ENCODE measurements at places on chromosomes 11 and 22. TPM values are rescaled to one million over a fixed set of nuclear protein-coding genes. Genes with fewer than 3 reads are reported as not detected.

- no peaks in the 10 kb centered on the region for H3K27me3 ChIP-seq
- H3K27ac ChIP-seq = no peak overlapping the region
- no peak for DNase-seq
Observed at GRCh38 chr11:121895919-121896318, 220.1 kb downstream of the BLID start.

- DNase-seq = peak; percentile 26
- no peak overlapping the region for H3K27ac ChIP-seq
- H3K4me3 ChIP-seq = no peak overlapping the region
- no peaks in the 10 kb centered on the region for H3K27me3 ChIP-seq
- H3K36me3 ChIP-seq = no peaks in the 10 kb centered on the region
Observed at GRCh38 chr11:66853242-66854229, 3.3 kb upstream of the LRFN4 start.

GRCh38 chr11:1880746-1881441 is 10.8 kb downstream of the PRR33 start:
- no peaks in the 10 kb centered on the region for H3K4me1 ChIP-seq
- DNase-seq = no peak
- H3K27ac ChIP-seq = no peak overlapping the region
- no peaks in the 10 kb centered on the region for H3K27me3 ChIP-seq

GRCh38 chr11:2209900-2210321 is 38.3 kb upstream of the TH start:
- H3K36me3 ChIP-seq = no peaks in the 10 kb centered on the region
- no peak overlapping the region for H3K4me3 ChIP-seq
- no peaks in the 10 kb centered on the region for H3K27me3 ChIP-seq
- DNase-seq = peak; percentile 44
- peaks cover 10% of the 10 kb centered on the region for H3K4me1 ChIP-seq

- H3K36me3 ChIP-seq = no peaks in the 10 kb centered on the region
- no peak overlapping the region for H3K4me3 ChIP-seq
- H3K4me1 ChIP-seq = no peaks in the 10 kb centered on the region
- H3K27me3 ChIP-seq = no peaks in the 10 kb centered on the region
- no peak overlapping the region for H3K27ac ChIP-seq
- no peak for DNase-seq
Observed at GRCh38 chr11:68369756-68370155, 57.4 kb downstream of the LRP5 start.

GRCh38 chr11:19087658-19088057 is 27.1 kb upstream of the MRGPRX2 start:
- no peak for DNase-seq
- H3K27ac ChIP-seq = no peak overlapping the region

- H3K4me3 ChIP-seq = no peak overlapping the region
- H3K27me3 ChIP-seq = no peaks in the 10 kb centered on the region
Observed at GRCh38 chr11:132137981-132138313, 767.5 kb downstream of the NTM start.

DNA sequence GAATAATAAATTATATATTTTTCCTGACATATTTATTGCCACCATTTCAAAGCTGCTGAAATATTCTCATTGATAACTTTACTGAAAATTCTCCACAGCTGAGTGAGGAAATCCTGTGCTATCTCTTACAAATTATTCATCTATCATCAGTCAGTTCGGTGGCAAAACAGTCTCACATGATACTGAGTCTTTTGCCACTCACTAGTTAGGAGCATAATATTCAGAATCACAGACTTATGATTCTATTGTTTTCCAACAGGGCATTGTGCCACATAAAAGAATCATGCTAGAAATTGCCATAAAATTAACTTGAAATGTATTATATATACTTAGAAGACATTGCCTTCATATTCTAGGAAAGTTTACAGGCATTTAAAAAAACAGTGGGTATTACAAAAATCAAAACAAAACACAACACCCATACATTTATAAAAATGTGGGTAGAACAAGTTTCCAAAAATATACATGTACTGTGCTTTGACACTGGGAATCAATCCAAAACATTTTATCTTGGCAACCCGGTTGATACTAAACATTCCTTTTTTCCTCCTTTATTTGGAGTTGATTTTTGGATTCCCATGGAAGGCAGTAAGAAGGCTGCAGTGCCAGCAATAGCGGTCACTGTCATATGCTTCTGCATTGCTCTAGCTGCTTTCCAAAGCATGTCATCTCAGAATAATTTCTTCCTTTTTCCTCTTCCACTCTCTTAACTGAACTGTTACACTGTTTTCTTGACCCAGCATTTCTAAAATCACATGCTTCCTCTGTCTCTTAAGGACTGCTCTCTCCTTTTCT is 42.5 kb downstream of the ATG16L2 start:
- H3K4me3 ChIP-seq = no peak overlapping the region
- no peaks in the 10 kb centered on the region for H3K36me3 ChIP-seq
- DNase-seq = no peak
- H3K4me1 ChIP-seq = no peaks in the 10 kb centered on the region
- no peaks in the 10 kb centered on the region for H3K27me3 ChIP-seq

DNA sequence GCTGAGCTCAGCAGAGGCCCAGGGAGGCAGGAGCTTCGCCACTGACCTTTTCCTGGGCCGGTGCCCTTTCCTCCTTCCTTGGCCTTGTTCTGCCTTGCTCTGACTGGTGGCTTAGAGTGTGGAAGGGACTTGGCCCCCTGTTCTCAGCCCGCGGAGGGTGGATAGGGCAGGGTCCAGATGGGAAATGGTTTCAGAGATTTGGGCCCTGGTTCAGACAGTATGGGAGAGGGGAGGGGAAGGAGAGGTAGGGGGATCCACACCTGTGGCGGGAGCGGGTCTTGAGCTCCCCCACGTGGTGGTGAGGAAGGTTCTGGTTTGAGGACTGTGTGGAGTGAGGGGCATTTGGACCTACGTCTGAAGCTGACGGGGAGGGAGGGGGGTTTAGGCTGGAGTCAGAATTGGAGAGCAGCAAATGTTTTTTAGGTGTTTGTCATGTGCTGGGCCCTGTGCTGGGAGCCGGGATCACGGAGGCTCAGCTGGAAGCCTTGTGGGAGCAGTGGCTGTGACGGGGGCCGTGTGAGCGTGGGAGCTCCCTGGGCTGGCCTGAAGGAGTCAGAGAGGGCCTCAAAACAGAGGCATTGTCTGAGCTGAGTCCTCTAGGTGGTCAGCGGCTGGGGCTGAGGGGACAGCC is 27.2 kb downstream of the SHANK3 start:
- no peak overlapping the region for H3K4me3 ChIP-seq
- H3K27ac ChIP-seq = no peak overlapping the region
- no peaks in the 10 kb centered on the region for H3K36me3 ChIP-seq
- peaks cover 3% of the 10 kb centered on the region for H3K4me1 ChIP-seq

The OR10G4 gene
- 0.09 TPM for total RNA-seq

DNA sequence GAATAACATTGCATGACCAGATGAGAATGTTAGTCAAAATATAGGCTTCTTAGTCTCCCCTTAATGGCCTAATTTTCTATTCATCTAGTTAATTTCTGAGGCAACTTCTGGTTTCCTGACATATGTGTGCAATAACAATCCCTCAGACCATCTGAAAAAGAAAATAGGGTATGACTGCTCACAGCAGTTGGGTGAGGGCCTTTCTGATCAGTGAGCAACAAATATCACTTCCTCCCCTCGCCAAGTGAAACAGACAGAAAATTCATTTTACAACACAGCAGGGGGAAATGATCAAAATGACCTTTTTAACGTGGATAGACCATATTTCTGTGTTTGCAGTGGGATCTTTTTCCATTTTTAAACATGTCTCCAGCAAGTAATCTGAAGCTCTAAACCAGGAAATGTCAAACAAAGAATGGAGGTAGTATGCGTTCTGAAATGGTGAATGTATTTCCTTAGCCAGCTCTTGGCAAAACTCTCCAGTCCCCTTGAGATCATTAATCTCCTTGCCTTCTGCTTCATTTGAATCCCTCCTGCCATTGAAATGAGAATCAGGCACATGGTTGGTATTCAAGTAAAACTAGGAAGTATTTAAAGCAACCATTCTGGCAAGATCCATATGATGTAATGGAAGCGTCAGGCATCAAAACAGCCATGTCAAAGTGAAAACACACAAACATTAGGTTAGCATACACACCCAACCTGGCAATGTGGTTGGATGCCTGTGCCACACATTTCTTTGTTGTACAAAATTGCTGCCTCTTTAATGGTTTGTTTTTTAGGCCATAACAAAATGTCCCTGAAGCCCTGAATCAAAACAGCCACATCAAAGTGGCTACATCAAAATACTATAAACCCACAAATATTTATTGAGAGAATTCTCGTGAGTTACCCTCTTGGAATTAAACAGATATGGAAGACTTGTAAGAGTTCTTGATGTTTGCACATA is 100.1 kb downstream of the SLC1A2 start:
- no peak overlapping the region for H3K4me3 ChIP-seq
- peak overlapping the region; percentile 7 for H3K27ac ChIP-seq
- H3K27me3 ChIP-seq = no peaks in the 10 kb centered on the region
- DNase-seq = no peak
- H3K36me3 ChIP-seq = no peaks in the 10 kb centered on the region

- no peaks in the 10 kb centered on the region for H3K4me1 ChIP-seq
- H3K36me3 ChIP-seq = no peaks in the 10 kb centered on the region
- no peaks in the 10 kb centered on the region for H3K27me3 ChIP-seq
Observed at GRCh38 chr22:41939981-41940831, 6.7 kb downstream of the CENPM start.

GRCh38 chr22:50015451-50016307 is 3.1 kb upstream of the IL17REL start:
- no peak overlapping the region for H3K4me3 ChIP-seq
- DNase-seq = peak; percentile 53
- H3K27ac ChIP-seq = no peak overlapping the region
- H3K36me3 ChIP-seq = no peaks in the 10 kb centered on the region

The RFPL2 gene
- total RNA-seq = not detected

- peaks cover 9% of the 10 kb centered on the region for H3K4me1 ChIP-seq
- no peak overlapping the region for H3K4me3 ChIP-seq
- no peak overlapping the region for H3K27ac ChIP-seq
- H3K36me3 ChIP-seq = no peaks in the 10 kb centered on the region
- H3K27me3 ChIP-seq = no peaks in the 10 kb centered on the region
Observed at GRCh38 chr22:50309601-50309991, 2.1 kb upstream of the PLXNB2 start.

GRCh38 chr11:110778343-110778742 is 66.1 kb upstream of the ARHGAP20 start:
- no peak overlapping the region for H3K4me3 ChIP-seq
- no peaks in the 10 kb centered on the region for H3K36me3 ChIP-seq
- DNase-seq = no peak
- H3K27ac ChIP-seq = no peak overlapping the region

DNA sequence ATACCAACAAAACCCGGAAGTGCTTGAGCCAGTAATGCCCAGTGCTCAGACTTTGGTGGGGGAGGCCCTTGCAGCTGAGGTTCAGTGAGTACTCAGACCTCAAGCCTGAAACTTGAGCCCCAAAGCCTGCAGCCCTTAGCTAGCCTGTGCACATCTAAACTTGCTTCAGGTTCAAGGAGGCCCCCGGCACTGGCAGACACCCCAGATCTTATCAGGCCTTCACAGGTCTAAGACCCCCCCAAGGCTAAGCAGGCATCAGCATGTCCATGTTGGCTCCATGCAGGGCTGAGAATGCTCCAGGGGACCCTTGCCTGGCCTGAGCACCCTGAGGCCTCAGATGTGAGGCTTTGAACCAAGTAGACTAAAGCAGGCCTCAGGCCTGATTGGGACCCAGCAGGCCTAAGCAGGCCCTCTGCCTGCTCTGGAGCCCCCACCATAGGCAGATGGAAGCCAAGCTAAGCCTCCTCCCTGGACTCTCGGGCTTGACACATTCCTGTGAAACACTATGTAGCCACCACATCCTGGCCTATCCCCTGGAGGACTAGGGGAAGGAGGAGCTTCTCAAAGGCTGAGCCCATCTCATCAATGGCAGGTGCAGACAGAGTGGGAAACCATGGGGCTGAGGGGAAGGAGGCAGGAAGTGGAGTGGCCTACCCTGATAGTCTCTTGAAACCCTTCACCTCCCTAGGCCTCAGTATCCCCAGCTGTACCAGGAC is 1.2 kb upstream of the CASTOR1 start:
- H3K36me3 ChIP-seq = no peaks in the 10 kb centered on the region
- peak overlapping the region; percentile 76 for H3K27ac ChIP-seq
- no peak overlapping the region for H3K4me3 ChIP-seq
- no peaks in the 10 kb centered on the region for H3K27me3 ChIP-seq
- H3K4me1 ChIP-seq = peaks cover 10% of the 10 kb centered on the region

Data from pancreas (tissue), 10 donors.